WTC11 (cell line): ENCODE measurements at places on chromosomes 2 and 18. TPM values are rescaled to one million over a fixed set of nuclear protein-coding genes. Genes with fewer than 3 reads are reported as not detected.

DNA sequence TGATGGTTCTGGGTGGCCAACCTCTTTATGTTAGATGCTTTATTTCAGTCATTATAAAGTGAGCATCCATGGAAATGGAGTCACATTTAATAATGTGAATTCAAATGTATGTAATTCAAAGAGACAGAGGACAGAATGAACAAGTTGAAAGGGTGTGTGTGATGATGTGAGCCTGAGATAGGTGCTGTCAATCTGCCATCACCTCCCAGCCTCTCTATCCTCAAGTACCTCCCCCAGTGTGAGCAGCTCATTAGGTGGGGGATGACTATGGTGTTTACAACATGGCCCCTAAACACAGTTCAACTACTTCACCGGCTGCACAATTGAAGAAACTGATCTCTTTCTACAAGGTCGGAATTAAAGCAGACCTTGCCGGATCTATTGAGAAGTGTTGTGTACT is 74.7 kb upstream of the IGFBP5 start:
- no peak for DNase-seq

DNA sequence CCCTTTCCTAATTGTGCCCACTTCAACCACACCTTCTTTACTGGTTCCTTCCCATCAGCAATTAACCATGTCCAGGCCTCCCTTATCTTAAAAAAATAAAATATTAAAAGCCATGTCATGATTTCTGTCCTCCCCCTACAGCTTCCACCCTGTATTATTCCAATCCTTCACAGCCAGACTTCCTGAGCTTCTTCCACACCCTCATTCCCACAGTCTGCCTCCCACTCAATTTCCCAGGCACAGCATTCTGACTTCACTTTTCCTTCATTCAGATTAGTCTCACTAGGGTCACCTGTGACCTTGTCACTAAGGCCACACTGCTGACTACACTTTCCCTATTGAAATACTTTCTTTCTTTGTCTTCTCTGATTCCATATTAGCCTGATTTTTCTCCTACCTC is 159.4 kb downstream of the DIS3L2 start:
- DNase-seq = no peak

DNA sequence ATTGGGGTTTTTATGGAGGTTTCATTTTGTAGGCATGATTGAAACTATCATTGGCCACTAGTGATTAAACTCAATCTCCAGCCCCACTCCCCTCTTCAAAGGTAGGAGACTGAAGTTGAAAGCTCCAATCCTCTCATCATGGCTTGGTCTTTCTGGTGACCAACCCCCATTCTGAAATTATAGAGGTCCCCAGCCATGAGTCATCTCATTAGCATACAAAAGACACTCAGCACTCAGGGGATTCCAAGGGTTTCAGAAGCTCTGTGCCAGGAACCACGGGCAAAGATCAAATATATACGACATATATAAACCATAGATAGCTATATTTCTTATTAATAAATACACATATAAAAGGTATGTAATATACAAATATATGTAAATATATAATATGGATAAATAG is 256.0 kb upstream of the POU3F3 start:
- no peak for DNase-seq

GRCh38 chr2:157592948-157593347 is 35.7 kb downstream of the ACVR1C start:
- DNase-seq = no peak

GRCh38 chr18:36729197-36729596 is 99.6 kb downstream of the TPGS2 start:
- no peak for DNase-seq

DNA sequence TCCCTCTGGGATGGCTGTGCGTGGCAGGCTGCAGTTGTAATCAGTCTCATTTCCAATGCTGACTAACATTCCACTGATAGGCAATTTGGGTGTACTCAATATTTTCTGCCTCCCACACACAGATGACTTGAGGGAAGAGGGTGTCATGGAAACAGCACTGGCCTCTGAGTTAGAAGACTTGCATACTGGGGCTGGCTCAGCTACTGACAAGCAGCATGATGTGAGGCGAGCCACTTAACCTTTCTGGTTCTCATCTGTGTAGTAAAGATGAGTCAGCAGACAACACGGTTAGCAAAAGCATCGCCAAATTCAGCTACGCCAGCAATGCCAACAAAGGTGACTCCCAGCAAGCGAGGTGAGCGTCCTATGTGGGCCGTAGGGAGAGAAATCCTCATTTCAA is 73.5 kb downstream of the COLEC12 start:
- no peak for DNase-seq

DNA sequence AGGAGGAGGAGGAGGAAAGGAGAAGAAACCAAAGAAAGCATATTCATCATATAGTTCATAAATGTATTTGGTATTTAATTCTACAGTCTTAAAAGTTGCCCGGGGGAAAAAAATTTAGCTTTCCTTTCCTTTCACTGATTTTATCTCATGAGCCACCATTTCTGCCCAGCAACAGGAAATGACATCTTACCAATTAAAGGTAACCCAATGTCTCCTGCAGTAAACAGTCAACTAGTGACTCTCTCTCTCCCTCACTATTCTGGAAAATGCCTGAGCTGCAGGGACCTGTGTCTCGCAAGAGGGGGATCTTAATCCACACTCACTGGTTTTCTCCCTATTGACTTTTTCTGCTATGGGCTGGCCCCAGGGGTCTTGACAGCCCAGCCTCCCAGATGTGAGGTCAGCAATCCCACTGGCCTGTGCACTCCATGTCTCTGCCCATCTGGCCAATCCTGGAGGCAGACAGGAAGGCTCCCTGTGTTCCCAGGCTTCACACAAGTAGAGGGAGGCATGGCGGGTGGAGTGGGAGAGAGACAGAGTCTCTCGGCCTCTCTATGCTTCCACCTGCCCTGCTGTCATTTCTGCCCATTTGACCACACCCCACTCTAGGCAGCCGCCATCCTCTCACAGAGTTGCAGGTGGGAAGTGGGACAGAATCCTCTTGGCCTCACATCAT is 85.4 kb upstream of the CABLES1 start:
- no peak for DNase-seq

DNA sequence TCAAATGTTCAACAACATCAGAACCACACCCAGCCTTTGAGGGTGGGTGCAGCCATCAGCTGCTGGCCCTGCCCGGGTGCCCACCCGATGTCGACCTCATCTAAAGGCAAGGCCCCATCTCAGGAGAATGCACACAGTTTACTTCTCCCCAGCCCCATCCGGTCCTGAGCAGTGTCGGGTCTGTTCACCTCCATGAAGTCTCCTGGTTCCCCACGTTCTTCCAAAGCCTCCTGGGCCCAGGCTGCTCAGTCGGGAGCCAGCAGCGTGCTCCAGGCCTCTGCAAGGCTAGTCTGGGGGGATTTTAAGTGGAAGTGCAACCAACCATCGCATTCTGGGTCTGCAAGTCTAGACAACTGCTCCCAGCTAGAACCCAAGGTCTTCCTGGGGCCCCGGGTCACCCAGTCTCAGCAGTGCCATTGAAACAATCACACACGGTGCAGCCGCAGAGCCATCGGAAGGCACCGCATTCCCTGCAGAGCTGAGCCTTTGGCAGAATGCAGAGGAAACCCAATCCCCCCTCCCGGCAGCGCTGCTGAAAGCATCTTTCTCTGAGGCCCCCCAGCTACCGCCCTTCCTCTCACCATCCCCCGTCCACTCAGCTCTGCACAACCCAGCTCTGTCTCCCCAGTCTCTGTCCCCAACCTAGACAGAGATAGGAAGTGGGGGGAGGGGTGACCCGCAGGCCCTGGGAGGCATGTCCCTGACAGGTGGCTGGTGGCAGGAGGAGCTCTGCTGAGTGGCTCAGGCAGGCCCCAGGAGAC is 8.5 kb downstream of the ESPNL start:
- DNase-seq = peak; percentile 58

- no peak for DNase-seq
Measured at GRCh38 chr2:94879982-94880377, 8.8 kb downstream of the TEKT4 start.

DNA sequence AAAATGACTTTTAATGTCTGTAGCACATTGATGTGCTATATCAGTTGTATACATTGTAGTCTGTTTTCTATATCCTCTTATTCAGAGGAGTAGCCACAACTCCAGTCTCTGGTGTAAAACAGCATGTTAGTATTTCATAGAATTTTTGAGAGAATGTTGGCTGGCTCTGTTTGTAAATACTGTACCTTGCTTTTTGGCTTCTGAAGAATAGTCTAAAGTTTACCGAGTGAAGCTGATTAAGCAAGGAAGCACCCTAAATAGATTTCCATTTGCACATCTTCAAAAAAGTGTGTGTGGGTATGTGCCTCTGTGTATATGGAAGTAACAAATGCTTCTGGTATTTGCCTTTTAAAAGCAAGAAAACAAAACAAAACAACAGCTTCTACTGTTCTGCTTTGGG is 50.5 kb downstream of the MAP4K4 start:
- DNase-seq = no peak

DNA sequence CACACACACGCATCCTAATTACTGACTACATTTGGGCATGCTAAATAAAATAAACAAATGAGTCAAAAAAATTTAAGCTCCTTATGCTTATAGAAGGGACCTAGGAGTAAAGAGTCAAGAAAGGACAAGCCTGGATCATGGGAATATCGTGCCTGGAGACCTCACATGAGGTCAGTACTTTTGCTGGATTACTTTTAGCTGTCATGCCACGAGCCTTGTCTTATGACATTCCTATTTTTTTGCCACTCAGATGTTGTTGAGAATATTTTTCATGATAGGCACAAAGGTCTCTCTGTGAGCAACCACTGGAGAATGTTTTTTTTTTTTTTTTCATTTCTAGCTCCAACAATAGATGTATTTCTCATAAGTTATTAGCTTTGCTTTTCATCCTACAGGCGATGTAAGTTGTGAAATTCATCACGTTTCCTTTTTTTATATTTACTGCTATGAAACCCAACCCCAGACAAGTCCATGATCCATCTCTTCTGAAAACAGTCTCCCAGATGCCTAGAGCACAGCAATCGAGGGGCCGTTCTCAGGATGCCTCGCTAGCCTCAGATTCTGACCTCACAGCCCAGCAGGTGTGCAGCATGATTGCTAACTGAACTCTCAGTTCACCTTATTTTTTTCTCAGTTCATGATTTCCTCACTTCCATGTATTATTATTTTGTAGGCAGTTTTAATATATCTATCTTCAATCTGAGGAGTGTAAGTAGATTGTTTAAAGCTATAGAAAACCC is 464.5 kb downstream of the IRS1 start:
- no peak for DNase-seq

The HDLBP gene
- 330 to 368 TPM (median 346 TPM) in 3 replicates for total RNA-seq

The FOXI3 gene
- total RNA-seq = 13.4 to 14.0 TPM (median 13.5 TPM) in 3 replicates

The GALNT3 gene
- total RNA-seq = 19.4 to 20.6 TPM (median 20.5 TPM) in 3 replicates
